Activated CD4-positive, alpha-beta memory T cell treated with anti-CD3 and anti-CD28 coated beads, Interleukin-2, amount 10 ng/mL, durations not matched to agents 7 days and 5 days (primary cell): ENCODE measurements at places on chromosomes 6 and 20.
A peak's percentile ranks its signal among the peaks of the same experiment; 100 is the strongest.

GRCh38 chr6:87484491-87484890 lies 11.7 kb downstream of the SLC35A1 start:
- DNase-seq = no peak

DNA sequence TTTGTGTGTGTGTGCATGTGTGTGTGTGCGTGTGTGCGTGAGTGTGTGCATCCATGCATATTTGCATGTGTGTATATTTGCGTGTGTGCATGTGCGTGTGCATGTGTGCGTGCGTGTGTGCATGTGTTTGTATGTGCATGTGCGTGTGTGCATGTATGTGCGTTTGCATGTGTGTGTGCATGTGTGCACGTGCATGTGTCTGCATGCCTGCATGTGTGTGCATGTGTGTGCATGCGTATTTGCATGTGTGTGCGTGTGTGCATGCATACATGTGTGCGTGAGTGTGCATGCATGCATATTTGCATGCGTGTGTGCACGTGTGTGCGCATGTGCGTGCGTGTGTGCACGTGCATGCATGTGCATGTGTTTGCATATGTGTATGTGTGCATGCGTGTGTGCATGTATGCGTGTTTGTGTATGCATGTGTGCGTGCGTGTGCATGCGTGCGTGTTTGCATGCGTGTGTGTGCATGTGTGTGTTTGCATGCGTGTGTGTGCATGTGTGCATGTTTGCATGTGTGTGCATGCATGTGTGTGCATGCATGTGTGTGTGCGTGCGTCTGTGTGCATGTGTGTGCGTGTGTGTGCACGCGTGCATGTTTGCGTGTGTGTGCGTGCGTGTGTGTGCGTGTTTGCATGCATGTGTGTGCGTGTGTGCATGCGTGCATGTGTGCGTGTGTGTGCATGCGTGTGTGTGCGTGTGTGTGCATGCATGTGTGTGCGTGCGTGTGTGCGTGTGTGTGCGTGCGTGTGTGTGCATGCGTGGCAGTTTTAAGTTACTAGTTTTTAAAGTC lies 57.7 kb upstream of the SMOC2 start:
- DNase-seq = no peak

DNA sequence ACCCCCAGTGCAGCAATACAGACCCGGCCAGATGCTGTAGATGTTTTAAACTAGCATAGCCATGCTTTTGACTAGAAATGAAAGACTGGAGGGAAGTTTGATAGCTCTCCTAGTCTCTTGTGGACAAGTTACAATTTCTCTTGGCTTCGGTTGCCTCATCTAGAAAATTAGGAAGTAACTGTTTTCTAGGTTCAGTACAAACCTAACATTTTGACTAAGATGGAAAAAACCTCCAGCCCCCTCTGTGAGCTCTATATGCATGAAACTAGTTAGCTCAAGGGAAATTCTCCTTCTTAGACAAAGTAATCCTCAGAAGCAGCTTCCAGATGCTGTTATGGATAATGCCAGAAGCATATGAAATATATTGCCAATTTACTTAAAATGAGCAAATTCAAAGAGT lies 86.6 kb downstream of the RNF144B start:
- DNase-seq = no peak

GRCh38 chr6:46628976-46629375 lies 23.6 kb downstream of the CYP39A1 start:
- DNase-seq = no peak

- DNase-seq = peak; percentile 86
These were observed 942 bp downstream of the HLA-E start for GRCh38 chr6:30490026-30490876.
